ENCODE measurements at places on chromosomes 7 and 10. TPM values are rescaled to one million over a fixed set of nuclear protein-coding genes. Genes with fewer than 3 reads are reported as not detected.

The CPA2 gene
- 0.39 TPM for total RNA-seq

The C10orf67 gene
- 1.0 TPM for total RNA-seq

The LLCFC1 gene
- not detected for total RNA-seq

The UNC5B gene
- 10.7 TPM for total RNA-seq

The MUC12 gene
- total RNA-seq: 1.4 TPM

The SLC29A4 gene
- 13.3 TPM for total RNA-seq

The NAPEPLD gene
- total RNA-seq: 28.7 TPM

GRCh38 chr7:140625908-140626868 lies 14.4 kb downstream of the DENND2A start:
- no peaks in the 10 kb centered on the region for H3K27me3 ChIP-seq
- peak; percentile 97 for DNase-seq
- peaks cover 20% of the 10 kb centered on the region for H3K4me1 ChIP-seq
- no peak overlapping the region for H3K4me3 ChIP-seq
- H3K27ac ChIP-seq: peak overlapping the region; percentile 87

GRCh38 chr10:9510626-9511025 lies 1456.1 kb downstream of the GATA3 start:
- H3K4me3 ChIP-seq: no peak overlapping the region
- no peaks in the 10 kb centered on the region for H3K4me1 ChIP-seq
- H3K27me3 ChIP-seq: no peaks in the 10 kb centered on the region
- DNase-seq: no peak
- no peaks in the 10 kb centered on the region for H3K36me3 ChIP-seq

- H3K27me3 ChIP-seq: no peaks in the 10 kb centered on the region
- no peak overlapping the region for H3K4me3 ChIP-seq
- H3K36me3 ChIP-seq: no peaks in the 10 kb centered on the region
- no peak for DNase-seq
These were observed 465.6 kb downstream of the PLXNA4 start for GRCh38 chr7:132110692-132111091.

- H3K27ac ChIP-seq: no peak overlapping the region
- DNase-seq: peak; percentile 94
- H3K27me3 ChIP-seq: peaks cover 14% of the 10 kb centered on the region
- peaks cover 17% of the 10 kb centered on the region for H3K4me1 ChIP-seq
- no peaks in the 10 kb centered on the region for H3K36me3 ChIP-seq
These were observed 1.4 kb upstream of the CUX1 start for GRCh38 chr7:101815826-101816594.

DNA sequence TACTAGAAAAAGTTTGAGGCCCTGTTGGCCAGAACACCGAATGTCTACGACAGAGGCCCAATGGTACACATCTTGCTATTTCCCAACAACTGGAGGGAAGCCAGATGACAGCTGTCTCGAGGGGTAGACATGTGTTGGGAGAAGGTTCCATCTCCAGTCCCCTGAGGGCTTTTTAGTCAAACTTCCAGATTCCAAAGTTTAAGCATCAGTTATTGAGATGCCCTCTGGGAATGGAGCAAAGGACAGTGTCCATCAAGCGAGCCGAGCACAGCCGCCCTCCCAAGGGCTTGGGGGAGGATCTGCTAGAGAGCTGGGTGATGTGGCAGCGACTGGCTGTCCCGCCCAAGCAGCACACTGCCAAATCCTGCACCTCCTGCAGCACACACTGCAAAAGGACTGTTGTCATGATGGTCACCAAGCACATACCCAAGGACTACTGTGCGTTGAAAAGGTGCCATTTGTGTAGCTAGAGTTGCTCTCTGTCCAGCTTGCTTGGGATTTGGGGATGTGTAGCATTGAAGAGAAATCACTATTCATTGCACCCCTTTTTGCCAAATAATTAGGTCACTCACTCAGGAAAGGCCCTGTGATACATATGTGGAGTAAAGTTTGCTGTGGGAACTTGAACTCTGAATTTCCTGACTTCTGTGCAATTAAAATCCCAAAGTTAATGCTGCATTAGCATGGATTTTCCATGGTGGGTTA lies 164.6 kb downstream of the TRIL start:
- no peaks in the 10 kb centered on the region for H3K27me3 ChIP-seq
- H3K4me1 ChIP-seq: no peaks in the 10 kb centered on the region
- peaks cover 2% of the 10 kb centered on the region for H3K36me3 ChIP-seq
- no peak overlapping the region for H3K4me3 ChIP-seq

- H3K4me3 ChIP-seq: peak overlapping the region; percentile 59
- peaks cover 13% of the 10 kb centered on the region for H3K27me3 ChIP-seq
- peaks cover 33% of the 10 kb centered on the region for H3K4me1 ChIP-seq
- peaks cover 3% of the 10 kb centered on the region for H3K36me3 ChIP-seq
- no peak for DNase-seq
These were observed 541 bp upstream of the PFKFB3 start for GRCh38 chr10:6202098-6202683.

- DNase-seq: no peak
- no peaks in the 10 kb centered on the region for H3K4me1 ChIP-seq
- H3K27me3 ChIP-seq: no peaks in the 10 kb centered on the region
- no peak overlapping the region for H3K27ac ChIP-seq
These were observed 18.6 kb upstream of the RAPGEF5 start for GRCh38 chr7:22375359-22376048.

GRCh38 chr10:124626759-124627380 lies 117.3 kb downstream of the FAM53B start:
- H3K4me1 ChIP-seq: peaks cover 82% of the 10 kb centered on the region
- H3K4me3 ChIP-seq: no peak overlapping the region
- H3K27ac ChIP-seq: no peak overlapping the region
- H3K36me3 ChIP-seq: peaks cover 55% of the 10 kb centered on the region

GRCh38 chr10:4125776-4126175 lies 340.8 kb upstream of the KLF6 start:
- no peaks in the 10 kb centered on the region for H3K36me3 ChIP-seq
- peaks cover 3% of the 10 kb centered on the region for H3K4me1 ChIP-seq
- DNase-seq: no peak
- H3K27ac ChIP-seq: no peak overlapping the region
- H3K27me3 ChIP-seq: no peaks in the 10 kb centered on the region

- H3K4me3 ChIP-seq: no peak overlapping the region
- no peak overlapping the region for H3K27ac ChIP-seq
- DNase-seq: no peak
- no peaks in the 10 kb centered on the region for H3K4me1 ChIP-seq
- H3K36me3 ChIP-seq: no peaks in the 10 kb centered on the region
These were observed 45.0 kb upstream of the ANLN start for GRCh38 chr7:36344622-36345021.

DNA sequence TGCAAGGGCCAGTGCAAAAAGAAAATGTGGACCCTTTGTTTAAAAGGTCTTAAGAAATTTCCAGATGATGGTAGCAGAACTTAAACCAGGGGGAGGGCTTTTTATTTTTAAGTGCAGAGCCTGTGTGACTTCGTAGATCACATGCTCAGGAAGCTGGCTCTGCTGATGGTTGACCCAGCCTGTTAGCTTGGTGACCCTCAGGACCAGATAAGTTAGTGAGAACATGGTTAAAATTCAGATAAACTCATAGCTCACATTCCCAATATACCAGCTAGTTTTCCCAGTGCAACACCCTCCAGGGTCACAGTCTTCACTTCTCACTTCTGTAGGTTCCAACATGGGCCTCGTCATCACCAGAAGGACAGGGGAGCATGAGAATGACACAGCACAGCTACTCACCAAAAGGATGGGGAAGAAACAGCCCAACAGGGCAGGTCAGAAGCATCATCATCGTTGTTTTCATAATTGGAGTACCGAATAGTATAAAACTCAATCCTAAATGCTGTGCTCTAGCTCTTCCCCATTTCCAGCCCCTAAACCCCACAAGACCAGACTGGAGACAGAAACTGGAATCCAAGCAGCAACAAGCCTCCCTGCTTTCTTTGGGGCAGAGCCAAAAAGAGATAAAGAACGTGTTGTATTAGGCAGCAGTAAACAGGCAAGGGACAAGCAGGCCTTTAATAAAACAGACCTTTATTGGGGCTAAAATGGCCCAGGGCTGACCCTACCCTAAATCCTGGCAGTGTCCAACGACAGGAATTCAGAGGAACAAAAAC lies 102.2 kb upstream of the ANKRD1 start:
- H3K4me1 ChIP-seq: peaks cover 20% of the 10 kb centered on the region
- no peaks in the 10 kb centered on the region for H3K36me3 ChIP-seq
- DNase-seq: peak; percentile 87
- peak overlapping the region; percentile 90 for H3K27ac ChIP-seq
- no peaks in the 10 kb centered on the region for H3K27me3 ChIP-seq

- no peaks in the 10 kb centered on the region for H3K4me1 ChIP-seq
- H3K27ac ChIP-seq: no peak overlapping the region
- DNase-seq: no peak
- no peak overlapping the region for H3K4me3 ChIP-seq
- no peaks in the 10 kb centered on the region for H3K36me3 ChIP-seq
These were observed 87.6 kb upstream of the CCDC6 start for GRCh38 chr10:59993931-59994330.

DNA sequence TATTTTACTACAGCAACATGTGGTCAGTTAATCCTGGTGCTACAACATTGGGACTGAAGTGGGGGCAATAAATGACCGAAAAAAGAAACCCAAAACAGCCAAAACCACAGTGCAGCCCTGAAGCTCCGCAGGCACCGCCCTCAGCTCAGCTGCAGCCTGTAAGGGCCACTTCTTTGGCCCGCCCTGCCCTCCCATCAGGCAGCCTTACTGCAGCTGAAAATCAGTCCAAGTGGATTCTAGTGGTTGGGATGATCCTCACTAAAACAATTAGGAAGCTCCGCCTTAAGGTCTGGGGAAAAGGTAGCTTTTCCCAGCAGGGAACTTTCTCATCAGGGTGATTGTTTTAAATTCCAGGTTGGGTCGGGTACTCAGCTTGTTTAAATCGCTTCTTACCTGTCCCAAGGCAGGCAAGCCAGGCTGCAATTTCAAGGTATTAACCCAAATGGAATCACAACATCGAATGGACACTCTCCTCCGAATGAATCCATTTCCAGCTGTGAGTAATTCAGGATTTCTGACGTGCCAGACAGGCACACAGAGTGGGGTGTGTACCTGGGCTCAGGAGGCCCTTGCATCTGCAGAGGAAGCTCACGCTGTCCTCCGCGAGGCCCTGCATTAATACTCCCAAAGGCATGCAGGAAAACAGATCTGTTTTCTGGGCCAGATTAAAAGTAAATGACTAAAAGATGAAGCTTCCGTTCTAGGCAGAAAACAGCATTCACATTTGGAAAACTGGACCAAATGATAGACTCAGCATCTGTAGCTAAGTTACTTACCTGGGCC lies 104.3 kb downstream of the CREB5 start:
- H3K4me3 ChIP-seq: no peak overlapping the region
- no peaks in the 10 kb centered on the region for H3K36me3 ChIP-seq
- H3K27ac ChIP-seq: no peak overlapping the region
- H3K27me3 ChIP-seq: no peaks in the 10 kb centered on the region

- no peaks in the 10 kb centered on the region for H3K36me3 ChIP-seq
- no peaks in the 10 kb centered on the region for H3K4me1 ChIP-seq
- no peak overlapping the region for H3K27ac ChIP-seq
- no peak for DNase-seq
- no peak overlapping the region for H3K4me3 ChIP-seq
These were observed 233.8 kb upstream of the PPP2R2D start for GRCh38 chr10:131667047-131667446.

- H3K27me3 ChIP-seq: no peaks in the 10 kb centered on the region
- H3K4me1 ChIP-seq: peaks cover 23% of the 10 kb centered on the region
- peak; percentile 35 for DNase-seq
- H3K27ac ChIP-seq: no peak overlapping the region
- H3K36me3 ChIP-seq: peaks cover 52% of the 10 kb centered on the region
These were observed 7.2 kb upstream of the PGAM2 start for GRCh38 chr7:44072364-44073231.

GRCh38 chr7:1290679-1291356 lies 58.1 kb downstream of the UNCX start:
- DNase-seq: peak; percentile 51
- H3K36me3 ChIP-seq: peaks cover 3% of the 10 kb centered on the region
- peak overlapping the region; percentile 47 for H3K27ac ChIP-seq
- H3K4me1 ChIP-seq: peaks cover 51% of the 10 kb centered on the region
- peaks cover 23% of the 10 kb centered on the region for H3K27me3 ChIP-seq
- peak overlapping the region; percentile 32 for H3K4me3 ChIP-seq

- H3K4me1 ChIP-seq: peaks cover 13% of the 10 kb centered on the region
- H3K27me3 ChIP-seq: no peaks in the 10 kb centered on the region
- H3K4me3 ChIP-seq: no peak overlapping the region
These were observed 119.9 kb downstream of the PLXNA4 start for GRCh38 chr7:132456418-132456817.

DNA sequence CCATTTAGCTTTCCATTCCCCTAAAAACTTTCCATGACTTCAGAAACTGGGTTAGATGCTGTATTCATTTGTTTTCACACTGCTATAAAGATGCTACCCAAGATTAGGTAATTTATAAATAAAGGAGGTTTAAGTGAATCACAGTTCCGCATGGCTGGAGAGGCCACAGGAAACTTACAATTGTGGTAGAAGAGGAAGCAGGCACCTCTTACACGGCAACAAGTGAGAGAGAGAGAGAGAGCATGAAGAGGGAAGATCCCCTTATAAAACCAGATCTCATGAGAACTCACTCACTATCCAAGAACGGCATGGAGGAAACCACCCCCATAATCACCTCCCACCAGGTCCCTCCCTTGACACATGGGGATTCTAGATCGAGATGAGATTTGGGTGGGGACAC lies 336.8 kb downstream of the TFEC start:
- no peak overlapping the region for H3K4me3 ChIP-seq
- no peaks in the 10 kb centered on the region for H3K27me3 ChIP-seq
- no peak for DNase-seq
- no peak overlapping the region for H3K27ac ChIP-seq
- H3K36me3 ChIP-seq: no peaks in the 10 kb centered on the region
- no peaks in the 10 kb centered on the region for H3K4me1 ChIP-seq

DNA sequence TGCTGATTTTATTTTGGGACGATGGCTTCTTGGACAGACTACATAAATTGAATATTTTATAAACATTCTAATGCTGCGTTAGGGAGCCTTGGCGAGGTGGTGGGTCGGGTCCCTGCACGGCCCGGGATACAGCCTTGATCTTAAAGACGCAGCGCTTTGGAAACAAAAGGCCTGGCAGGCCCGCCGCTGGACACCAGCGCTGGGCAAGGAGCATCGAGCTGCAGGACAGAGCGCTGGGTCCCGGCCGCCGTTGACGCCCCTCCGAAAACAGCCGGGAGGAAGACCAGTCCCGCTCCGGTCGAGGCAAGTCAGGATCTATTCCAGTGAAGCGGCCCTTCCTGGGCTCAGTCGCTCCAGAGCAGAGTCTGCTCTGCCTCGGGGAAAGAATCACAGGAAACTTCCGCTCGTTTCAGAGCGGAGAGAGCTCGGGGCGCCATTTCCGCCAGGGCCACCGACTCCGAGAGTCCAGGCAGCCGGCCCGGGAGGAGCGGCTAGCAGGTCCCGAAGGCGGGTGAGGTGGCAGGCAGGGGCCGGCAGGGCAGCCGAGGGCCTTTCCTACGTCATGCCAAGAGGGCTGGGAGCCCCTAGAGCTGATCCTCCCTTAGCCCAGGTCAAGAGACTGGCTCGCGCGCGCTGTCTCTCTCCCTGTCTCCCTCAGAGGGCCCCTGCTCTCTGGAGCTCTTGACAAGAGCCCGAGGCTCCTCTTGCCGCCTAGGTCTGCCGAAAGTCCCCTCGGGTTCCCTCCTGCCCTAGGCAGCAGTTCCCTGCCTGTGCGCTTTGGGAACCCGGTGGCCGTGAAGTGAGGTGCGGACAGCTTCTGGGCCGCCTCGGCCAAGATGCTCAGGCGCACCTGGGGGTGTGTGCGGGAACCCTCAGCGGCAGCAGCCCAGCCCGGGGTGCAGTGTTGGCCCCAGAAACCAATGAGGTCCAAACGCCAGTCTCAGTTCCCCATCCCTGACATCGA lies 1.4 kb upstream of the DRGX start:
- H3K27me3 ChIP-seq: peaks cover 83% of the 10 kb centered on the region
- no peak overlapping the region for H3K27ac ChIP-seq
- peaks cover 38% of the 10 kb centered on the region for H3K4me1 ChIP-seq
- DNase-seq: no peak

- H3K27ac ChIP-seq: no peak overlapping the region
- no peak overlapping the region for H3K4me3 ChIP-seq
- H3K36me3 ChIP-seq: no peaks in the 10 kb centered on the region
These were observed 114.5 kb downstream of the PTPN20 start for GRCh38 chr10:47025540-47026300.

All from spinal cord (tissue), 10 donors.